ENCODE measurements at places on chromosomes 6 and 20.
A peak's percentile ranks its signal among the peaks of the same experiment; 100 is the strongest.

DNA sequence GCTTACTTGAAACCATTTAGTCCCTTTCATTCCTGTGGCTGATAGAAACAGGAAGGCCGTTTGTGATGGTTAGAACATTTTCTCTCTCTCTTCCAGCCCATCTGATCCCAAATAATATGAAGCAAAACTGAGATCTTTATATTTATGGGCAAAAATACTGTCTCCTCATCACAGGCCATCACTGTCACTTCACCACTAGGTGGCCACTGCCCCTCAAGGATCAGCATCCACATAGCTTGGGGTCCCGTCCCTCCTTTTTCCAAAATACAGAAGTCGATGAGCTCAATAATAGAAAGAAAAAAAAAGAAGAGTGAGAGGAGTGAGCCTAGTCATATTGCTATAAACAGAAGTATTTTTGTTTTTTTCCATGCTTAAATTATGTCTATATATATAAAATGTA lies 46.4 kb upstream of the LAMP5 start:
- no peak overlapping the region for H3K27ac ChIP-seq
- H3K4me1 ChIP-seq = no peaks in the 10 kb centered on the region
- no peaks in the 10 kb centered on the region for H3K27me3 ChIP-seq
- no peak overlapping the region for H3K4me3 ChIP-seq

GRCh38 chr6:156283091-156283490 lies 494.1 kb upstream of the ARID1B start:
- no peaks in the 10 kb centered on the region for H3K27me3 ChIP-seq
- no peak overlapping the region for H3K27ac ChIP-seq
- H3K36me3 ChIP-seq = no peaks in the 10 kb centered on the region
- DNase-seq = no peak
- no peak overlapping the region for H3K4me3 ChIP-seq
- H3K4me1 ChIP-seq = peaks cover 27% of the 10 kb centered on the region

DNA sequence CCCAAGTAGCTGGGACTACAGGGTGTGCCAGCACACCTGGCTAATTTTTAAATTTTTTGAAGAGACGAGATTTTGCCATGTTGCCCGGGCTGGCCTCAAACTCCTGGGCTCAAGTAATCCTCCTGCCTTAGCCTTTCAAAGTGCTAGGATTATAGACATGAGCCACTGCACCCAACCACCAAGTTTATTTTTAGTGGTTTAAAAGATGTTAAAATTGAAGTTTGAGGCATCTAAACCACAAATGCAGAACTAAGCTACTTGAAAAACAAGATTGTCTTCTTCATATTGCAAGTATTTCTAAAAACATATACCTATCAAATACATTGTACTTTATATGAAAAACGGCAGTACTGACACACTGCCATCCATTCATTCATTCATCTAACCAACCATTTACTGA lies 31.6 kb downstream of the WASF1 start:
- no peak overlapping the region for H3K27ac ChIP-seq
- H3K36me3 ChIP-seq = no peaks in the 10 kb centered on the region
- H3K27me3 ChIP-seq = no peaks in the 10 kb centered on the region
- DNase-seq = peak; percentile 47
- H3K4me3 ChIP-seq = no peak overlapping the region

DNA sequence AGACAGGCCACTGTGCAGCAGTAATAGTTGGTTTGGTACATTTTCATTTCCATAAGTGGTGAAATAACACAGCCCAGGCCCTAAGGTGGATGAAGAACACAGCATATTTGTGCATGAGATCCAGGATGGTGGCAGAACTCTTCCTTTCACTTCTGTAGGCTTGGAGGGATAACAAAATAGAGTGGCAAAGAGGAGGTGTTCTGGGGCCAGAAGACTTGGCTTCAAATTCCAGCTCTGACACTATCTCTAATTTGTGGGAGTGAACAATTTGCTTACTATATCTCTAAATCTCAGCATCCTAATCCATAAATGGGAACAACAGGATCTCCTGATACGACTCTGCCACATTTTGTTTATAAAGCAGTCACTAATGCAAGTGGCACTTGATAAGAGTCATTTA lies 111.7 kb upstream of the FAM184A start:
- no peak overlapping the region for H3K4me3 ChIP-seq
- DNase-seq = no peak
- peaks cover 15% of the 10 kb centered on the region for H3K36me3 ChIP-seq
- no peaks in the 10 kb centered on the region for H3K4me1 ChIP-seq
- no peaks in the 10 kb centered on the region for H3K27me3 ChIP-seq

DNA sequence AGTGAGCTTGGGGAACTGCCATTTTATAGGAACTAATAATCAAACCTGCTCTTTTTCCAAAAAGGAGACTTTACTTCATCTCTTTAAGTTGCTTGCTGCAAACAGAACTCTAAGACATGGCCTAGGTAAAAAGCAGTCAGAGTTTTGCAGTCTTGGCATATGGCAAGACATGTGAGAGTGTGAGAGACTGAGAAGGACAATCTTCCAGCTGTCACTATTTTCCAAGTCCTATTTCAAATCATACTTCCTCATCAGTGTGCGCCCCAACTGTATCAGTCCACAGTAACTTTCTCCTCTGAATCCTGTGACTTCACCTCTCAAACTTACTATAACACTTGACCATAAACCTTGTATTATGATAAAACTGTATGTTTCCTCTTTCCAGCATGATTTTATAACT lies 10.4 kb downstream of the CALHM6 start:
- H3K4me1 ChIP-seq = peaks cover 34% of the 10 kb centered on the region
- no peak for DNase-seq
- H3K36me3 ChIP-seq = no peaks in the 10 kb centered on the region
- no peaks in the 10 kb centered on the region for H3K27me3 ChIP-seq
- no peak overlapping the region for H3K4me3 ChIP-seq

Data from common myeloid progenitor, CD34-positive (primary cell).